Omental fat pad (tissue), 4 donors: ENCODE measurements at places on chromosomes 13 and 19. TPM values are rescaled to one million over a fixed set of nuclear protein-coding genes. Genes with fewer than 3 reads are reported as not detected.

GRCh38 chr19:55453511-55454260 lies 7.8 kb downstream of the ISOC2 start:
- no peak for DNase-seq

- DNase-seq = no peak
Measured at GRCh38 chr19:37692956-37693620, 26.5 kb downstream of the ZNF607 start.

- DNase-seq = no peak
Measured at GRCh38 chr13:58318495-58319167, 687.1 kb downstream of the PCDH17 start.

GRCh38 chr13:25276748-25277147 lies 10.5 kb downstream of the MTMR6 start:
- no peak for DNase-seq

DNA sequence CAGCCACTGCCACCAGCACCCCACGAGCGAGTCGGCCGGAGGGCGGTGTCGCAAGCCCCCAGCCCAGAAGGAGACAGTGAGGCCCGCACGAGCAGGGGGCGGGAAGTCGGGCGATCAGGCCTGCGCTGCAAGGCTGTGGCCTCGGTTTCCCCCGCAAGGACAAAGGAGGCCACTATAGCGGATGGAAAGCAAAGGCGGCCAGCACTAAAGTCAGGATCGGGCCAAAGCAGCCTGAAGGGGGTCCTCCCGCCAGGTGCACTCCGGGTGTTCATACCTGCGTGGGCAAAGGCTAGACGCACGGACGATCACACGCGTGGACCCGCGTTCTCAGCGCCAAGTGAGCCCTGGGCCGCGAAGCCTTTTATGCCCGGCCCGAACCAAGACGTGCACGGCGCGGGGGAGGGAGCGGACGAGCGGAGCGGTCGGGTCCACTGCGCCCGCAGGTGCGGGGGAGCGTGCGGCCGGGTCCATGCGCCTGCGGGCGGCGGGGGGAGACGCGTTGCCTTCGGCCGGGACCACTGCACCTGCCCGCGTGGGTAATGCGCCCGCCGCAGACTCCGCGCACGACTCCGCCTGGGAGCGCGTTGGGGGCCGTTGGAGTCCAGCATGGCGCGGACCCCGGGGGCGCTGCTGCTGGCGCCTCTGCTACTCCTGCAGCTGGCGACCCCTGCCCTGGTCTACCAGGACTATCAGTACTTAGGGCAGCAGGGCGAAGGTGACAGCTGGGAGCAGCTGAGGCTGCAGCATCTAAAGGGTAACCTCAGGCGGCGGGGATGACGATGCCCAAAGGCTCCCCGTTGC lies at the start of the genes PRDX2 and THSD8:
PRDX2 (minus strand) TSS at position 335 of the 801 bp plus-strand sequence. CDS start 539 bp downstream, outside the sequence.
THSD8 (plus strand) TSS at position 604 of the 801 bp plus-strand sequence; CDS start at position 607, 3 bp downstream.
- DNase-seq = no peak

- no peak for DNase-seq
Measured at GRCh38 chr19:6259312-6259861, 20.4 kb downstream of the MLLT1 start.

DNA sequence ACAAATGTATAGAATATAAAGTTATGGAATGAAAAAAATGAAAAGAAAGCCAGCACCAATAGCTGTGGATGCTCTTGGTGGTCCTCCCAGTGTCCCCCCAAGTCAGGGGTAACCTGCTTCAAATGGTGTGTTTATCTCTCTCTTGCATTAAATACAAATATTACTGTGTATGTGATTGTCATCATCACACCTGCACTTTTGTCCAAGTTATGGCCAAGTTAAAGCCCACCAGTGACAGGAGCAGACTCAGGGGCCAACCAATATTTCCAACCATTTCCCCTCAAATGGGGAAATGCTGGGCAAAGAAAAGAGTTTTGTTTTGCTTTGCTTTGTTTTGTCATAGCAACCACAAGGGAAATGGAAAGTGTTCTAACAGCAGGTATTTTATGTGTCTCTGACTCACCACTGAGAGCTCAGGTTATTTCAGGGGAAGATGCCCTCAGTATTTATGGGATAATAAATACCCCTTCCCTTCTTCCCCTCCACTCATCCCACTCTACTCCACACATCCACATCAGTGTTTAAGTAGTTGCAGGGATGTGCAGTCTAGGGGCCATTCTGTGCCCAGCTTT lies 133.6 kb downstream of the COL4A1 start:
- no peak for DNase-seq

DNA sequence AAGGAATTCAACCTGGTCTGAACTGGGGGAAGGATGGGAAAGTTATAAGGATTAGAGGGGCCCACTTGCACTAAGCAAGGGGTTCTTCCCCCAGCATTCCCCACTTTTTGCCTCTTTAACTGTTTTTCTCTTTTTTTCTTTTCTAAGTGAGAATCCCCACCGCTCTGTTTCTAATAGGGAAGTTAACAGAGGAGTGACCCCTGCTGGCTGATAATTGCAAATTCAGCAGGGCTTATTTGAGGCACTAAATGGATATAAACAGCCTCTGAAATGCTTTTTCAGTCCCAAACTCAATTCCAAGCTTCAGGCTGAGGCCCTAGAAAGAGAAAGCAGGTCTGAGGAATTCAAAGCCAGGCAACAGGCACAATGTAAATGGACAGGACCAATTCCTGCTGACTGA lies 38.2 kb upstream of the CEACAM21 start:
- no peak for DNase-seq

GRCh38 chr13:90436697-90437096 lies 910.8 kb upstream of the MIR17HG start:
- DNase-seq = no peak

GRCh38 chr13:42272804-42273175 lies 838 bp downstream of the AKAP11 start:
- DNase-seq = no peak

- peak; percentile 79 for DNase-seq
Measured at GRCh38 chr19:12881172-12881808, at the start of gene DNASE2. Gene DNASE2, minus strand, starts transcription at chr19:12881449. Its CDS starts 74 bp downstream, at chr19:12881375.

DNA sequence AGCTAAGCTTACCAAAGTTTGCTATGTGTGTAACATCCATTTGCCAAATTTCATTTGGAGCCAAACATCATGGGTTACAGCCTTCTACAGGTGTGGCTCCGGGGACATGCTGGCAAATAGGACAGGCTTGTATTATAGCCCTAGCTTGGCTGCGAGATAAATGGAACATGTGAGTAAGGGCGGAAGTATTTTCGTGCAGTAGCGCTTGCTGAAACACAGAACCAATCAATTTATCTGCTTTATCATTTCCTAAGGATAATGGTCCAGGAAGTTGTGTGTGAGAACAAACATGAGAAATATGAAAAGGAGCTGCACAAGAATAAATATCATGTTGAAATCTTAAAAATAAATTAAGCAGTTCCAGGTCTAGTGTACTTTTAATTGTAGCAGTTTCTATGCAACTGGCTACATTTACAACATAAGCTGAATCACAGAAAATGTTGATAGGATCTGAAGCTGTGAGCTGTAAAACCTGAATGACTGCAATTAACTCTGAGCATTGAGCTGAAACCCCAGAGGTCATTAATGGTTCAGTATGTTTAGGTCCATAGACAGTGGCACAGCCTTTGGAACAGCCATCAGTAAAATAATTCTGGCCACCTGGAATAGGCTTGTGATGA lies 22.2 kb upstream of the ZNF100 start:
- DNase-seq = no peak

DNA sequence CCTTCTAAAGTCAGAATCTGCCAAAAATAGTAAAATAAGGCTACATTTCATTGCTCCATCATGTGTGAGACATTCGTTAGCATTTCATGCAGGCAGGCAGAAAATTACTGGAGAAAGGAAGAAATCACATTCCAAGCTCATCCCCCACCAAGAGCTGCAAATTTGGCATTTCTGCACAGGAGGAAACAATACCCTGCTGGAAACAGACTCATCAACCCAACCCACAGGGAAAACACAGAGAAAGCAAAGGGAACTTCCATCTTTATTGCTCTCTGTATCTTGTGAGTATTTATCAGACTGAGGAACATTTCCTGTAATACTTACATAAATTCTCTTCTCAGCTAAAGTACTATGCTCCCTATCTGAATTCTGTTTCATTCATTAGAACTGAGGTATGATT lies 95.7 kb downstream of the KCTD12 start:
- DNase-seq = no peak

DNA sequence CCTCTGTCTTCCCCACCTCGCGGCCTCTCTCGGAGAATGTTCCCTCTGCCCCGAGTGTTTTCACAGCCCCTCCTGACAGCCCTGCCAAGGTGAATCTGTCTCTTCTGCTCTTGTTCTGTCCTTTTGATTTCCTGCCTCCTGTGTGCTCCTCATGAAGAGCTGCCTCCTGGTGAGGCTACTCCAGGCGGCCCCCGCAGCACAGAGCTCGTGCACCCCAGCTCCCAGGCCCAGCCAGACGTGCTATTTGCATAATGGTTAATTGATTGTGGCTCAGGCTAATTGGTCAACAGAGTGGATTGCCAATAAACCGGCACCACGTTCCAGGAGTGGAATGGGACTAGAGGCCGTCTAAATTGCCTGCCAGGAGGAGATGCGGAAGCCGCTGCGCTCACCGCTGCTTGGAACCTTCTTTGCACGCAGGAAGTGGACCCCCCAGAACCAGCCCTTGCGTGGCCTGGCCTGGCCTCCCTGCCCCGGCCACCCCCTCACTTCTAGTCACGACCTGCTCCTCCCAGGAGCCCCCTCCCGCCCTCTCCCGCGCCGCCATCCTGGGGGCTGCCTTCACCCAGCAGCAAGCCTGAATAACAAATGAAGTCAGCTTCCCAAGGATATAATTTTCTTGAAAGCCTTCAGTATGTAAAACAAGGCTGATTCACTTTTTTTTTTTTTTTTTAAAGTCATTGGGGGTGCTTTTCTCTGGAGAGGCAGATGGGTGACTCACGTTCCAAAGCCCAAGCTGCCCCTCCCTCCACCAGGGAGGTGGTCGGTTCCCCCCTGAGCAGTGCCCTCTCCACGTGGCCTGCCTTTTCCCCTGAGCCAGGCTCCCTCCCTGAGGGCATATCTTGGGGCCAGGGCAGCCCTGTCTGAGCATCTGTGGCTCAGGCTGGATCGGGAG lies 144.0 kb downstream of the KDM4B start:
- DNase-seq = no peak

- DNase-seq = no peak
Measured at GRCh38 chr19:49657493-49658138, 8.0 kb downstream of the IRF3 start.

GRCh38 chr19:17240062-17240752 lies 5.5 kb downstream of the NR2F6 start:
- no peak for DNase-seq

GRCh38 chr19:38744298-38744681 lies at the start of gene CAPN12:
Gene CAPN12, minus strand, starts transcription at chr19:38744474. Its CDS starts 309 bp downstream, at chr19:38744165.
- no peak for DNase-seq

- DNase-seq = peak; percentile 95
Measured at GRCh38 chr19:49677901-49678674, 1.0 kb downstream of the PRMT1 start.

DNA sequence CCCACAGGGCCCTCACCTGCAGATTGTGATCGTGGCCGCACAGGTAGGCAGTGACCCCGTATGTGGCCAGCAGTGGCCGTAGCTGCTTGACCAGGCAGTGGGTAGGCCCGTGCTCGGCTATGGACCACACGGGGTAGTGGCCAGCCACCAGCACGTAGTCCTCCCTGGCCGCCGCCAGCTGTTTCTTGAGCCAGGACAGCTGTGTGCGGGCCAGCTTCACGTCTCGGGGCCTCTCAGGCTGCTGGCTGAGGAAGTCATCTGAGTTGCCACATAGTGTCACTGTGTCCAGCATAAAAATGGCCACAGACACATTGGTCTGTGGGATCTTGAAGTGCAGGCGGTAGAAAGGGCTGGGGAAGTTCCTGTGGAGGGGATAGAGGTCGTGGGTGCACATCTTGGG lies 1.2 kb downstream of the ACP5 start:
- no peak for DNase-seq

DNA sequence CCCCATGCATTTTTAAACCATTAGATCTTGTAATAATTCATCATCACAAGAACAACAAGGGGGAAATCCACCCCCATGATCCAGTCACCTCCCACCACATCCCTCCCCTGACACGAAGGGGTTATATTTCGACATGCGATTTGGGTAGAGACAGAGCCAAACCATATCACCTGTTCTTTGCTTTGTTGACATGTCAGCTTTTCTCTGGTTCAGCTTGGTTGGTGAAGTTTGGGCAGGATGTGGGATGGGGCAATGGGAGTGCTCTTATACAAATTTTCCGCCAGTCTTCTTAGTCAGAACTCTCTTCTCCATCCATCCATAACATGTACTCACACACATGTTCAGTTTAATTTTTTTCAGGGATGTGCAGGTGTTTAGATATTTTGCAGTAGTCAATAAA lies 12.9 kb downstream of the TPP2 start:
- DNase-seq = no peak

GRCh38 chr13:44416301-44416700 lies 42.7 kb downstream of the SERP2 start:
- no peak for DNase-seq

- no peak for DNase-seq
Measured at GRCh38 chr19:8147582-8147978, 1.8 kb downstream of the FBN3 start.

GRCh38 chr19:42120276-42120980 lies 11.8 kb downstream of the POU2F2 start:
- DNase-seq = no peak

DNA sequence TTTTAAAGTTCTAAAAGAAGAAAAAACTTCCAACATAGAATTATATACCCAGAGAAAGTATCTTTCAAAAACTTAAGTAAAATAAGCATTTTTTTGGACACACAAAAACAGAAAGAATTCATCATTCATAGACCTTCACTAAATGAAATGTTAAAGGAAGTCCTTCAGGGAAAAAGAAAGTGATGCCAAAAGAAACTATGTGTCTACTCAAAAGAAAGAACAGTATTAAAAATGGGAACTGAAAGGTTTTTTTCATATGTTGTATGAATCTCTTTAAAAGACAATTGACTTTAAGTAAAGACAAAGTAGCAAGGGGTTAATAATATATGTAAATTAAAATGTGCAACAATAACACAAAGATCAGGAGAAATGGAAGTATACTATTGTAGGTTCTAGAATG lies 96.5 kb downstream of the DHRS12 start:
- no peak for DNase-seq

DNA sequence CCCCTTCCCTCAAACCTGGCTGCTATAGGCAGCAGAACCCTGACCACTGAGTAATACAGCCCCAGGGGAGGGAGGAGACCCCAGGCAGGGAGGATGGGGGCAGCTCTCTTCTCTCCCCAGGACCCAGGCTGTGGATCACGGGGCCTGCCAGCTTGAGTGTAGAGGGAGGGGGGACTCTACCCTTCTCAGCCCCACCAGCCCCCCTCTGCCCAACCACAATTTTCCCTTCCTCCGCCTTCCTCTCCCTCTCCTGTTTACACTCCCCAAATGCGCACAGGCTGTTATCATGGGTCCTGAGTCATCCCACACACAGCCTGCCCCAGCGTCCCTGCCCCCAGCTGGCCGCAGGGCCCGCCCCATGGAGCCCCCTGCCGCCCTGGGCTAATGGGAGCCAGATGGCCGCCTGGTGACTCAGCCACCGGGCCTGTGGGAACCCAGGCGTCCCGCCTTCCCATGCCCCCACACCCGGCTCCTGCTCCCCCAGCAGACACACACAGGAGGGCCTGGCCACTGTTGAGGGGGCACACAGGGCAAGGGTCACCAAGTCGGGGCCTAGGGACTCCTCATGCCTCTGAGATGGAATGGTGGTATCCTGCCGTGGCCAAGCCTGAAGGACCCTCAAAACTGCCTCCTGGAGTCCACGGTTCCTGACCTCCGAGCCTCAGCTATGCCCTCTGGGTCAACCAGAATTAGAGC lies 13.6 kb downstream of the CCDC97 start:
- DNase-seq = no peak

The OLFM2 gene
- 23.4 TPM for total RNA-seq

The SIGLECL1 gene
- total RNA-seq = not detected

The ZNF543 gene
- 6.5 TPM for total RNA-seq

The MBD3L5 gene
- not detected for total RNA-seq

The ZNF175 gene
- total RNA-seq = 8.0 TPM

The ZNF845 gene
- total RNA-seq = 8.4 TPM

The PLK5 gene
- total RNA-seq = not detected

The CATSPERD gene
- not detected for total RNA-seq
